Stimulated activated CD4-positive, alpha-beta T cell treated with anti-CD3 and anti-CD28 coated beads, Interleukin-12 subunit alpha, Interleukin-12 subunit beta, amount 100 ng/mL, for 24 hours (primary cell): ENCODE measurements at places on chromosomes 5 and 9.
A peak's percentile ranks its signal among the peaks of the same experiment; 100 is the strongest.

GRCh38 chr9:79570448-79571308 lies 1.1 kb upstream of the TLE4 start:
- peak; percentile 43 for DNase-seq

GRCh38 chr5:5009240-5009639 lies 130.9 kb upstream of the ADAMTS16 start:
- no peak for DNase-seq

DNA sequence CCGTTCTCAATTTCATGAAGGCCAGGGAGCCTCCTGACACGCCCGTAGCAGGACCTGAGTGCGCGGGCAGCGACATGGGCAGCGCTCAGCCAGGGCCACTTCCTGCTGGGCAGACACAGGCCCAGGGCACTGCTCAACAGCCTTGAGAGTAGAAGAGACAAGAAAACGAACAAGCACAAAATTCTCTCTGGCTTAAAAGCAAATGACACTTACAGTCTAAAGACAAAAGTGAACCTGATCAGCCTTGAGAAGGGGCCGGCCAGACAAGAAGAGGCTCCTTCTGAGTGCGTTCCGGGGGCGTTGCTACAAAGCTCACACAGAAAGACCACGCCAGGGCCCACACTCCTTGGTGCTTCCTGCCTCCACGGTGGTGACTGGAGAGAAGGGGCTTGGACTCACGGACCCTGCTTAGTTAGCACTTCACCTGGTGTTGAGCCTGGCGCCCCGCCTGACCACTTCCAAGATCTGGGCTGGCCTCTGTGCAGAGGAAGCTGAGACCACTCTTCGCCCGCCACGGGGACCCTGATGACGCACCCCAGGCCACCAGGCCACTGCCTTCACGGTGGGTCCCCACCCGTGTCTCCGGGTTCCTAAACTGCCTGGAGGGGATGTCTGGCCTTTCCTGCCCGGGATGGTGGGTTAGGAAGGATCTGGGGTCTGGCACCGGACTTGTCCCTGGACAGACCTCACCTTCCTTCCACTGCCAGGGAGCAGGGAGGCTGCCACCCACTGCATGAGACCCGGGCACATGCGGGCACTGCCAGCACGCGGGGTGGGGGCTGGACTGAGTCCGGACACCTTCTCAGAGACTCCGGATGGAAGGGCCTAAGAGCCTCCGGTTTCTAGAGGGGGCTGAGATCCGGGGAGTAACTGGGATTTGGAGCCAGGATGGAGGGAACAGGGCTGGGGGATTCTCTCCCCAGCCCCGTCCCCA lies 1.3 kb downstream of the SLC12A7 start:
- DNase-seq, result no peak

- no peak for DNase-seq
These were observed 15.2 kb downstream of the MRPL36 start for GRCh38 chr5:1784197-1785050.

- DNase-seq, result no peak
These were observed 146.5 kb downstream of the FANCC start for GRCh38 chr9:95171001-95171400.

GRCh38 chr9:102106439-102106838 lies 368.0 kb upstream of the GRIN3A start:
- no peak for DNase-seq

DNA sequence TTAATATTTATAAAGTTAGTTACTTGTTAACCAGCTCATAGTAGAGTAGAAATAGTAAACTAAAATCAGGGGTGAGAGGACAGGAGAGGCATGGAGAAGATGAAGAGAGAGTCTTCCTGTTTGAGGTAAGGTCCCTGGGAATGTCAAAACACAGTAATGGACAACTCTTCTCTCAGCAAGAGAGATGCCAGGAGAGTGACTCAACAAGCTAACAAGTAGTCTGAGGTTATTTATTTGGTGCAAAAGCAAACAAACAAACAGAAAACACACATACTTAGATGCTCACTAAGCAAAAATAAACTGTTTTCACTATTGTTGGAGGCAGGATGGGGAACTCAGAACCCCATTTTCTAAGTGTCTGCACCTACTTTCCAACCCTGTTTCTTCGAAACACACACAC lies 333.2 kb upstream of the RFX3 start:
- DNase-seq, result no peak

DNA sequence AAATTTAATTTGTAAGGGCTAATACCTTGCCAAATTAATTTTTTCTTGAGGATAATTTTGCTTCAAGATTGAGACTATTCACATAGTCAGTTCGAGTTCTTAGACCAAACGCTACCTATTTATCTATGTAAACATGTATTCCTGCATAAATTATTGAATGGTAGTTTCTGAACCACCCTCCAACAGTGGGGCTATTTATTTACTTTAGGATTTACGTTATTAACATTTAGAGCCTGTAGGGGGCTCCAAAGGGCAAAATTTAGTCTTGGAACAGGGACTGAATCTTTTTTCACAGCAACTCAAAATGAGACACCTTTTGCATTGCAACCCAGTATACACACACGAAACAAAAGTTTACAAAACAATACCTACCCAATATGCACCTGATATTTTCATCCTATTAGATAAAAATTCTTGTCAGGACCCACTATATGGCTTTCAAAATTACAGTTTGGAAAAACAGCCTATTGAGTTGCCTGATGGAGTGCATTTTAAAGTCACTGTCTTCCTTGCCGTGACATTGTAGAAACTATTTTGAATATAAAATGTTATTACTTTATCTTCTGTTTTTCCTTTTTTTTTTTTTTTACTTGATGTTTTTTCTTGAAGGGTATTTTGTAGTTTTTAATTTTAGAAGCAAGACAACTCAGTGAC lies 47.1 kb upstream of the POU4F3 start:
- DNase-seq, result no peak

- DNase-seq, result no peak
These were observed 37.2 kb upstream of the S1PR3 start for GRCh38 chr9:88954066-88954465.

DNA sequence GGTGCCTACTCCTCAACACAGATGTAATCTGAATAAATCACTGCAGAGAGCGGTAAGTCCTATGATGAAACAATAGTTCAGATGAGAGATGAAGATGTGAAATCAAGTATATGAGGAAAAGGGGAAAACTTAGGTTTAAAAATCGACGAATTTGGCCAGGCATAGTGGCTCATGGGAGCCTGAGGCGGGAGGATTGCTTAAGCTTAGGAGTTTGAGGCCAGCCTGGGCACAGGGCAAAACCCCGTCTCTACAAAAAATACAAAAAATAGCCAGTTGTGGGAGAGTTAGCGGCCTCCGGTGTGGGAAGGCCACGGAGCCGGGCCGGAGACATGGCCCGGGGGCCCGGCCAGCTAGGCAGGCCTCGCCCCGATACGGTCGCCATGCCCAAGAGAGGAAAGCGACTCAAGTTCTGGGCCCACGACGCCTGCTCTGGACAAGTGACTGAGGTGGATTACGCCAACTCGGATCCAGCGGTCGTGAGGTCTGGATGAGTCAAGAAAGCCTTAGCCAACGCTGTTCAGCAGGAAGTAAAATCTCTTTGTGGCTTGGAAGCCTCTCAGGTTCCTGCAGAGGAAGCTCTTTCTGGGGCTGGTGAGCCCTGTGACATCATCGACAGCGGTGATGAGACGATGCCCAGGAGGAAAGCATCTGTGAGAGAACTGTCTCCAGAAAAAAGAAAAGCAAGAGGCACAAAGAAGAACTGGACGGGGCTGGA lies 62.8 kb upstream of the SUB1 start:
- no peak for DNase-seq

- DNase-seq, result no peak
These were observed 15.7 kb downstream of the SAP30L start for GRCh38 chr5:154461531-154461930.

DNA sequence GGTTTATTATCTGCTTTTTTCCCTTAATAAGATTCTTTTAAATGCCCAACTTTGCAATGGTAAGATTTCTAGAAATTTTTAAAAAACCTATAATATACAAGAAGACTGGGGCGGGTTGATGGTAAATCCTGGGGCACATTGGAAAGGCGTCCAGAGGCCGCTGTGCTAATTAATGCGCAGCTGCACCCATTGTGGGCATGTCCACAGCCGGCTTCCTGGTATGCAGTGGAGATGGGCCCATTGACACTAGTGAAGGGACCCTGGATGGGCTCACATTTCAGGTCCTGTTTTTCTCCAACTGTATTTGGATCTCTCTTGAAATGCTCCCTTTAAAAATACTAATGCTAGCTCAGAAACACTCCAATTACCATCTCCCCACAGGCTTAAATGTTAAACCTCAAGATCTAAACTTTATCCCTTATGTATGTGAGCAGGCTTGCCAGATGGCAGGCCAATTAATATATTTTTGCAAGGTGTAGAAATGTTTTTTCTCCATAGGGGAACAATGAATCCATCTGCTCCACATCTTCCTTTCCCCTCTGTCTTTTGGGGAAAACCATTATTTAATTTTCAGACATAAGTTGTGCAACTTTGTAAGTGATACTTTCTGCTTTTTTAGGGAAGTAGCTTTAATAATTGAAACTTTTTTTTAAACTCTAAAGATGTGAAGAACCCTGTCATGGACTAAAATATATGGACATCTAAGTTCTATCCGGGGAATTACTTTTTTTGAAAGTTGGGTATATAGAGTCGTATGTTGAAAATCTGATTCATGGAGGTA lies 177.3 kb downstream of the CD180 start:
- DNase-seq, result no peak

DNA sequence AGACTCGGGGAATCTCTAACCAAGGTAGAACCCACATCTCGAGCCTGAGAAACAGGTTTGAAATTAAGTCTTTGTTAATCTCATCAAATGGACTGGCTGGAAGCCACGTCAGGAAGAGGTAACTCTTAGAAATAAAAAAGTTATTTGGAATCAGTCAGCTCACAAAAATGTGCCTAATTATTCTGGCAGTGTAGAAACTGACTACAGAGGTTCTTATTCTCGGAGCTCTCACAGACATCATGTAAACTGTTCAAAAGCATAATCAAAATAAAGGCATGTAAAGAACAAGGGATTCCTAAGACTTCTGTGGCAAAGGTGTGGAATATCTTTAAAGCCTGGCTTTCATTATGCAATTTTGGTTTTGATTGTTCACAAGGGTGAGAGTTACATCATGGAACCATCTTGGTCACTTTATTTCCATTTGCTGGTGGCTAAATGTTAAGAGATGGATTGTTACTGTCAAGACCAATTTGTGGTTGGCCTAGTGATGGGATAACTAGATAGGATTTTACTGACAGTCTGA lies 85.1 kb downstream of the OTULIN start:
- no peak for DNase-seq

- no peak for DNase-seq
These were observed 3.5 kb downstream of the PANK3 start for GRCh38 chr5:168575391-168576372.

DNA sequence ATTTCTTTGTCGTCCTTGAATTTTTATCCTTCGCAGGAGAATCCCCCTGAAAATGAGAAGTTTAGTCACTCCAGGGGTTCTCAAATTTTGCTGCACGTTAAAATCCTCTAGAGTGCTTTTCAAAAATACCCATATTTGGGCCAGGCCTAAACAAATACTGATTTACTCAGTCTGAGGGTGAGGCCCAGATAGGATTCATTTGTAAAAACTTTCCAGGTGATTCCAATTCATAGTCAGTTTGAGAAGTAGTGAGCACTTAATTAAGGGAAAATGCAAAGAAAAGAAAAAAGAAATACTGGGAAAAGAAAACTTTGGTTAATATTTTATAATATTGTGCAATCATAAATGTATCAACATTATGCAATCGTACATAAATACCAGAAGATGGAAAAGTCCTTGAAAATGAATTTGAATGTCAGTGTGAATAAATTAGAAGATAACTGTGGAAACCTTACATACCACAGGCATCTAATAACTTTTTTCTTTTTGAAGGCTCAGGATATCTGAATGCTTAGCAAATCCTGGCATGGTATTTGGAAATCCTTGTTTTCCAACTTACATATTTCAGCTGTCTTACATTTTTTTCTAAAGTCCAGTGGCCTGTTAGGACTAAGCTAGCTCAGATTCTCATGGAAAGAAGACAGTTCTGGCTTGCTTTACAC lies 116.5 kb upstream of the DAPK1 start:
- DNase-seq, result no peak

DNA sequence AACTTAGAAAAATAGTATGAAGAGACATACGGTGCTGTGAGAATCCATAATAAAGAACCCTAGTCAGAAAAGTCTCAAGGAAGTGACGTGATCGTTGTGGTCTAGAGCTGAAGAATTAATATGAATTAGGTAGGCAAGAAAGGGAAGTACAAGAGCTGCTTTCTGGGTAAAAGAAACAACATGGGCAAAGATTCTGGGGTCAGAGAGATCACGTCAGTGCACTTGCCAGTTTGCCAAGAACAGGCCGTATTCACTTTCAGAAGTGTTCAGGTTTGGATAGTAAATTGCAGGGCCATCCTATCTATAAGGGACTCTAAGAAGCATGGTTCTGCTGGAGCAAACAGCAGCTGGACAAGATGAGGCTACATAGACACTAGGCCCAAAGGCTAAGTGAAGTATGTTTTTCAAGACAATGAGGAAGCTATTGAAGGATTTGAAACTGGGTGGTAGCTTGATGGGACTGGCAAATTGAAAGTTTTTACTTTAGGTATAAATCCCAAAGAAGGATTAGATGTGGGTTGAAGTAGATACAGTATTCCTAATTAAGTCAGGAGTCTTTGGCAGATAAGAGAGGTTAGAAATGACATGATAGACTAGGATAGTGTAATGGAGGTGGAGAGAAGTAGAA lies 4.8 kb upstream of the CHD1 start:
- no peak for DNase-seq

DNA sequence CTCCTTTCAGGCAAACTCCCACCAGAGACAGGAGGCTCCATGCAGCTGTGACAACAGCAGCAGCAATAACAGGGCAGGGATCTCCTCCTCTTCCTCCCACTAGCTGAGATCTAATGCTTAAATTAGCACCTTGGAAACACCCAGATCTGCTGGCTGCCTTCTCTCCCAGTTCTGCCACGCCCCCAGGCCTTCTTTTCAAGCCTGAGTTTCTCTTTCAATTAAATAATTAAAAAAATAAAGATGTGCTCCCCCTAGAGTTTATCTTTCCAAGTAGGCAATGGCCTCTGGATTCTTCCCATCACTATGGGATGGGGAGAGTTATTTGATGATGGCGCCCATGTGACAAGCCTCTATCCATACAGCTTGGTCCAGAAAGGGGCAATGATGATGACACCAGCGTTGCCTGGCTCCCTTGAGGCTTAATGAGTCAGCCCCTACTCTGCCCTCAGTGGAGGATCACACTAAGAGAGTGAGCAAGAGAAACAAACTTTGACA lies 3.8 kb downstream of the FAM219A start:
- DNase-seq, result peak; percentile 13

DNA sequence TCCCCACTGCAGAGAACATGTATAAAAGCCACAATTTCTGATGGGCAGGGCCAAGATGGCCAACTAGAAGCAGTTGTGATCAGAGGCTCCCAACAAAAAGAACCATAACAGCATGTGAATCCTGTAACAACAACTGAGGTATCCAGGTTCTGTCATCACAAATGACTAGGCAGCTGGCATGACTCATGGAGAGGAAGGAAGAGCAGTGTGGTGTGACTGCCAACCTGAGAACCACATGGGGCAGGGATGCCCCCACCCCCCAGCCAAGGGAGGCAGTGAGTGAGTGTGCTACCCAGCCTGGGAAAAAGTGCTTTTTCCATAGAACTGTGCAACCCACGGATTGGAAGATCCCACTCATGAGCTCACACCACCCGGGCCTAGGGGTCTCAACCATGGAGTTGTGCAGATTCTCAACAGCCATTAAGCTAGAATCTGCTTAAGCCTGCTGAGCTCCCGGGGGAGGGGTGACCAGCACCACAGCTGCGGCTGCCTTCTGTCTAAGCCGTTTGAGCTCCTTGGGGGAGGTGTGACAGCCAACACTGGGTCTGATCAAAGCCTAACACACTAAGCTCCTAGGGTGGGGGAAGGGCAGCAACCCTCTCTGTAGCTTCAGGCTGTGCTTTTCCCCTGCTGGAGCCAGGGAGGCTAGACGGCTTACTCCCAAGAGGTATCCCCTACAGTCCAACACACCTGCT lies 80.1 kb upstream of the DMAC1 start:
- no peak for DNase-seq
